ENCODE measurements at places on chromosomes 7 and 10. TPM values are rescaled to one million over a fixed set of nuclear protein-coding genes. Genes with fewer than 3 reads are reported as not detected.

Gene ABCA13
- not detected for total RNA-seq

Gene MUC12
- 4.5 TPM for total RNA-seq

Gene CABCOCO1
- 3.6 TPM for total RNA-seq

Gene PLXNA4
- 6.2 TPM for total RNA-seq

Gene ZNF804B
- total RNA-seq = not detected
